ENCODE measurements at places on chromosomes 16 and 17. TPM values are rescaled to one million over a fixed set of nuclear protein-coding genes. Genes with fewer than 3 reads are reported as not detected.

KRTAP1-3 gene
- not detected for total RNA-seq

COX6A2 gene
- not detected for total RNA-seq

AXIN2 gene
- 0.83 TPM for total RNA-seq

ZPBP2 gene
- not detected for total RNA-seq

NPIPB13 gene
- total RNA-seq, result 0.95 TPM

C17orf50 gene
- total RNA-seq, result not detected

CSH2 gene
- not detected for total RNA-seq

KRT31 gene
- not detected for total RNA-seq

DNAI2 gene
- not detected for total RNA-seq

All from SK-MEL-5 (cell line).